Brain pericyte (primary cell): ENCODE measurements at places on chromosomes 6 and 20.

GRCh38 chr6:149497365-149497764, 12.6 kb upstream of the ZC3H12D start:
- no peak for DNase-seq

DNA sequence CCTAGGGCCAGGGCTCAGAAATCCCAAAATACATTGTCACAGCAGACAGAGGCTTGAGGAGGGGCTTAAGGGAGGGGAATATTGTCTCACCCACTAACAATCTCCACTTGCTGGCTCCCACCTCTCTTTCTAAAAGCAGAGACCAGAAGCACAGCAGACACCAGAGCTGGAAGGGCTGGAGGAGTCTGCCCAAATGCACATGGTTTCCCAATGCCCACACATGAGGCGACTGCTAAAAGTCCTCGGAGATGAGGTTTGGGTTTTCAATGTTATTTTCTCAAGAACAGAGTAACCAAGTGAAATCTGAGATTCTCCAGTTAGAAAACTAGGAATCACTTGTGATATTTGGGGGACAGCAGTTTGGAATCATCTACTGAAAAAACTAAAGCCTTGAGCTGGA, 325.6 kb upstream of the JARID2 start:
- DNase-seq: no peak

GRCh38 chr20:48668451-48668946, 159.3 kb downstream of the PREX1 start:
- peak; percentile 42 for DNase-seq

GRCh38 chr6:31357886-31358285, 907 bp upstream of the HLA-B start:
- no peak for DNase-seq

DNA sequence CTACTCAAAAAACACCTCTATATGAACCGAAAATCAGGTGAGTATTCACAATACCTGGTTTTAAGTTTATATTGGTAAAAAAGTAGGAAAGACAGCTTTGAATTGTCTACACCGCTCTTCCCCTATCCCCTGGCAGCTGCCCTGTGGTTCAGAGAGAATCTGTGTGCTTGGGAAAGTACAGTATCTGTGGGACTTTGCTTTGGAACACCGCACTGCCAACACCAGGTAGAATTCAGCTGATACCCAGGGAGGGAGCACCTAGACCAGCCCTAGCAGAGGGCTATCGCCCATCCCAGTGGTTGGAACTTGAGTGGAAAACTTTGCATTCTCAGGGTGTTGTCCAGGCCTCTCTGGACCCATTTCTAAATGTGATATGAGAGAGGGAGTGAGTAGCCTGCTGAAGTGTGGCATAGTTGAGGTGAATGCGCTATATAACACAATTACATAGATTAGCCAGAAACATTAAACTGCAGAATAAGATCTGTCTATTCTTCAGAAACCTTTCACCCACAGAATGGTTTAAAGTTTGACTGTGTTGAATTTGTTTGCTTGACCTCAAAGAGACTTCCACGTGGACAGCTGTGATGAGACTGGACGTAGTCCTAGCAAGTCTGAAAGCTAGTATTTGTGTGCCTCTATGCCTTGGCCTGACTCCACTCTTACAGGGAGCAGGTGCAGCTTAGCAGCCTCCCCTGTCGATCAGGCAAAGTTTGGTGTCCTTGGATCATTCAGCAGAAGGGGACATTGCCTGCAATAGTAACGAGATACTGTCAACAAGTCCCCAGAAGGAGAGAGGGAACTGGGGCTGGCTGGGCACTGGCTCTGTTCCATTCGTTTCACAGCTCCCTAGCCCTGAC, 11.5 kb upstream of the MPC1 start:
- no peak for DNase-seq

DNA sequence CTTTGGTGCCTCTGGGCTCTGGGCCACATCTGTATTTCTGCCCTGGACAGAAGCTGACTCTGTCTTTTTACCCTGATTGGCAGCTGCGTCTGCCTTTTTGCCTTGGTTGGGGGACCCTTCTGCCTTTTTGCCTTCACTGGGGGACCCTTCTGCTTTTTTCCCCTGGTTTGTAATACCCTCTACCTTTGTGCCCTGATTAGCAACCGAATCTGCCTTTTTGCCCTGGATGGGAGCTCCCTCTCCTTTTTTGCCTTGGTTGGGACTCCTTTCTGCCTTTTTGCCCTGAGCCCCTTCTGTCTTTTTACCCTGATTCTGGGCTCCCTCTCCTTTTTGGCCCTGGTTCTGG, 23.4 kb downstream of the RRBP1 start:
- DNase-seq: no peak

GRCh38 chr6:165987483-165988301, 180.0 kb downstream of the TBXT start:
- peak; percentile 96 for DNase-seq

DNA sequence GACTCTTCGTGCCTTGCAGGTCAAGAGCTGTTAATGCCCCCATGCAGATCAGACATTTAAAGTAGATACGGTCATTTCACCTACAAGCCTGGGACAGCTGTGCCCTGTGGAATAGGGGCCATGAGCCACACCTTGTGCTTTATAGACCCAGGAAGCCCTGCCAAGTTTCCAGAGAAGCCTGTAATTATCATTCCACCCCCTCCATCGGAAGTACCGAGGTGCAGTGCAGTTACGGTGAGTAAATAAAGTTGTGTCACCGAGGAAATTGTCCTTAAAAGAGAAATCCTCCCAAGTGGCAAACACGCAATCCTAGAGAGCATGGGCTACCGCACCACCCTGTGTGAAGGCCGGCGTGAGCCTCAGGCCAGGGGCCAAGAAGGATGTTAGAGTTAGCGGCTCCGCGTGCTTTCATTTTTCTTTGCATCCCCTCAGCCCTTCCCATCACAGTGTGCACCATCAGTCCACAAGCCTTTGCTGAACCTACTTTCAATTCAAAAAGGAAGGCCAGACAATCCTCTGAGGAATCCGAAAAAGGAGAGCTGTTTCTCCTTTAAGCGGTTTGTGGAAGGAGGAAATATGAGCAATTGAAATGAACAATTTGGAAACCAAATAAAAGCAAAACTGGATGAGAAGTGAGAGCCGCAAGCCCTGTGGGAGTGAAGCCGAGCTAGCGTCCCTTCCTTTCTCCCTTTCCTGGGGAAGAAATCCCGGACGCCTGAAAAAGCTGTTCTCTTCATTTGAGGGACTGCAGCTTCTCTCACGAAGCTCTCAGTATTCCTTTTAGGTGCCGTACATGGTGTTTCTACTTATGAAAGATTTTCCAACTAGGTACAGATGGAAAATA, 183.3 kb upstream of the PDE10A start:
- no peak for DNase-seq

DNA sequence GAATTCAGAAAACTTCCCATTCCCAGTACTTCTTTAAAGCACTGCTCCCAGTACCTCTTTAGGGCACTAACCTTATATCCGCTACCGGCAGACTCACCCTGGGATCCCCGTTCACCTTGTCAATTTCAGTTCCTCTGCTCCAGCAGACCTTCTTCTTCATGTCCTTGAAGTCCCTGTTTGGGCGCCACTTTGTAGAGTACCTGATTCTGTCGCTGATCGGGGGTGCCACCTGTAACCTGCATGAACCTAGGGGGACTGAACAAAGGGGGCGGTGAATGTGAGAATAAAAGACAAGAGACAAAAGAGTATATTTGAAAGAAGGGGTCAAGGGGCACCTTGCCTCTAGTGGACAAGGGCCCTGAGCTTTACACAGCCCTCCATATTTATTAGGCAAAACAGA, 4.9 kb upstream of the GINS1 start:
- no peak for DNase-seq

GRCh38 chr6:41583565-41583964, 37.4 kb downstream of the FOXP4 start:
- DNase-seq: no peak

GRCh38 chr20:51801122-51801822, 1.0 kb downstream of the SALL4 start:
- no peak for DNase-seq

- DNase-seq: no peak
Measured at GRCh38 chr6:55748880-55749279, 126.5 kb downstream of the BMP5 start.

GRCh38 chr6:8014947-8015346, 49.2 kb downstream of the BLOC1S5 start:
- no peak for DNase-seq

GRCh38 chr6:71446470-71446869, 157.9 kb downstream of the OGFRL1 start:
- DNase-seq: no peak

DNA sequence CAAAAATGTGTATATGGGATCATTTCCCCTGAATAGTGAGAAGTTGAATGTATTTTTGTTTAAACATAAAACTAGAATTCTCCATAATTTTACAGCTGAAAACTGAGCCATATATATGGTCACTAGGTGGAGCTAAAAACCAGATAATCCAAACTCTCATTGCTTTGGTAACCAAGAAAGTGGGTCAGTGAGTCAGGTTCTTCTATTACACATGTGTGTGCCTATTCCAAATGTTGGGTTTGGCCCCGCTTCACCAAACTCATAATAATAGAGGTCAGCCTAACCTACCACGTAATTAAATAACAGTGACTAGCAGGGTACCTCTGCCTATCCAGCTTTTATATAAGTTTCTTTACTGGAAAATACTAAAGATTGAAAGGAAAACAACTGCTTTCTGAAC, 19.3 kb upstream of the RNGTT start:
- peak; percentile 12 for DNase-seq

DNA sequence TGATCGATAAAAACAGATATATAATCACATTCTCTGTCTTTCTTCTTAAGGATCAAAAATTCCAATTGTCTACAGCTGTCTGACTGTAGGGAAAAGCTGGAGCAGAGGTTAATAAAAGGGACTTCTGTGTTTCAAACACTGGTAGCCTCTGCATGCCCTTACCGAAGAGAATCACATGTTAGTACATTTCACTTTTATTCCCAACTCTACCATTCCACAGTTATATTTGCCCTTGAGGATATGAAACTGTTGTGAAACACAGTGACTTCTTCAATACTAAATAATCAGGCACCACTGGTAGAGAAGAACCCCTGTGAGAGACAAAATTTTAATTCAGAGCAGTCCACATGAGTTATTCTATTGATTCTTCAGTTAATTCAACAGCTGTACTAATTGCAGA, 1187.3 kb upstream of the CITED2 start:
- no peak for DNase-seq

GRCh38 chr20:54368570-54368969, 106.8 kb upstream of the DOK5 start:
- no peak for DNase-seq

DNA sequence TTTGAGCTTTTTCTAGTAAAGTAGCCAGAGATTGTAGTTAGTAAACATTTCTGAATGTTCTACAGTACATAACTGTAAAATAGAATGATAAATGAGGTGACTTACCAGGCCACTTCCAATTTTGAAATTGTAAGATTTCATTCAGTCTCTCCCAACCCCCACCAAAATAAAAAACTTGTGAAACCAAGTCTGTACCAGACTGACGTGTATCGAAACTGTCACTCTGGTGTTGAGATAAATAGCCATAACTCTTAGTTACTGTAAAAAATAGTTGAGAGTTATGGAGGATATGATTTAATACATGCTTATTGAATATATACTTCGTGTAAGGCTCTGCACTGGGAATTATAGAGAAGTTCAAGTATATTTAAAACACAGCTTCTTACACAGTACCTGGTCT, 455.7 kb downstream of the PLCB1 start:
- no peak for DNase-seq

- no peak for DNase-seq
Measured at GRCh38 chr6:87913974-87914373, 133.7 kb upstream of the SPACA1 start.

DNA sequence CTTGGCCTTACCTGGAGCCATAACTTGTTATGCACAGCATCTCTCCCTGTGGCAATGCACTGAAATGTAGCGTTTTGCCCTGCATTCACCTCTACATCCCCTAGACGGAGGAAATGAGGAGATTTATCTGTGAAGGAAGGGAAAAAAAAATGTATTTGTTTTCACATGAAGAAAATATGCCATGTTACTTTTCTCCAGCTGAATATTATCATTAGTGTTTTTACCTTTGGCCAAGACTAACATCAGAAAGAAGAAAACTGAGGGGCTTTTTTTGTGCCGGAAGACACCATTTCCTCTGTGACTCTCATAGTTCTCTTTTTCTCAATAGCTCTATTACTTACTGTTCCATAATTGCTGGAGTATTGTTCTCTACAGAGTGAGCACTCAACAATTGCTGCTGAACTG, 280.4 kb downstream of the PTPRK start:
- DNase-seq: no peak

DNA sequence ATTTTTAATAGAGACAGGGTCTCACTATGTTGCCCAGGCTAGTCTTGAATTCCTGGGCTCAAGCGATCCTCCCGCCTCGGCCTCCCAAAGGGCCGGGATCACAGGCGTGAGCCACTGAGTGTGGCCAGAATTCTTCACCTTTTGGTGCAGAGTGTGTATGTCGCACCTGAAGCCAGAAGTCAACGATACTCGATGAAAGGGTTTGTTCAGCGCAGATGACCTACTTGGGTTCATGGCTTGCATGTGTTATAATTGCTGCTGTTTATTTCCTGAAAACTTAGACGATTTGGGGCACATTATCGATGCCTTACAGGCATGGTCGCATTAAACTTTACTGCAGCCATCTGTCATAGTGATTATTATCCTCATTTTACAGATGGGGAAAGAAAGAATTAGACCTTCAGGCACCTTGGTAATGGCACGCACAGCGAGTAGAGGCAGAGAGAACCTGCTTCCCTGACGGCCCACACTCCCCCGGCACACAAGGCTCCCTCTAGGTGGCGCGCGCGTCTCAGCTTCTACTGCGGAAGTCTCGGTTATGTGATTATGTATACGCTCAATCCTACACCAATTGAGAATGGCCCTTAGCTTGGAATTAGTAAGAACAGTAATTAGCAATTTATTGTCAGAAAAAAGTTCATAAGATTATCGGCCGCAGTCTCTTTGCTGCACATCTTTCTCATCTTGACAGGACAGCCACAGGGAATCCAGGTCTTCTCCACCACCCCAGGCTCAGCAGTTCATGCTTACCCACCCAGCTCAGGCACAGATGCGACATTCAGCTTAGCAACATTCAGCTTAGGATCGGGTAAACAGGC, 212.8 kb upstream of the PROKR2 start:
- DNase-seq: peak; percentile 25

- DNase-seq: no peak
Measured at GRCh38 chr20:50153153-50153499, 397 bp downstream of the PEDS1 start.
